Frontal cortex (tissue), 4 donors: ENCODE measurements at places on chromosomes 3 and 15.

DNA sequence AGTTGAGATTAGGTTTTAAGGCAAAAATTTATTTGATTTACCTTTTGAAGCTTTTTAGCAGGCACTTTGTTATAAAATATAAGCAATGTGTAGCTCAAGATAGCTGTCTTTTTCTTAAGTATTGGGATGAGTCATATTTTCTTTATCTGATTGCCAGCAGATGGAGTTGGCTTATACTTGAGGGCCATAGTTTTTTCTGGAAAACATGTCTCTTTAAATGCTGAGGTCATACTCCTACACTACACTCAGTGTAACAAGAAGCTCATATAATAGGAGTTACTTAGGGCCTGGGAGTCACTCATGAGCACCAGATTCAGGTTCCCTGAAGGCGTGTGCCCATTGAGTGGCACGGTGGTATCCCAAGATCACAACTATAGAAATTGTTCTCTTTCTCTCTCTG lies 579.8 kb downstream of the EDEM1 start:
- no peak for DNase-seq

GRCh38 chr15:51793521-51794305 lies 35.7 kb upstream of the TMOD3 start:
- no peak for DNase-seq

DNA sequence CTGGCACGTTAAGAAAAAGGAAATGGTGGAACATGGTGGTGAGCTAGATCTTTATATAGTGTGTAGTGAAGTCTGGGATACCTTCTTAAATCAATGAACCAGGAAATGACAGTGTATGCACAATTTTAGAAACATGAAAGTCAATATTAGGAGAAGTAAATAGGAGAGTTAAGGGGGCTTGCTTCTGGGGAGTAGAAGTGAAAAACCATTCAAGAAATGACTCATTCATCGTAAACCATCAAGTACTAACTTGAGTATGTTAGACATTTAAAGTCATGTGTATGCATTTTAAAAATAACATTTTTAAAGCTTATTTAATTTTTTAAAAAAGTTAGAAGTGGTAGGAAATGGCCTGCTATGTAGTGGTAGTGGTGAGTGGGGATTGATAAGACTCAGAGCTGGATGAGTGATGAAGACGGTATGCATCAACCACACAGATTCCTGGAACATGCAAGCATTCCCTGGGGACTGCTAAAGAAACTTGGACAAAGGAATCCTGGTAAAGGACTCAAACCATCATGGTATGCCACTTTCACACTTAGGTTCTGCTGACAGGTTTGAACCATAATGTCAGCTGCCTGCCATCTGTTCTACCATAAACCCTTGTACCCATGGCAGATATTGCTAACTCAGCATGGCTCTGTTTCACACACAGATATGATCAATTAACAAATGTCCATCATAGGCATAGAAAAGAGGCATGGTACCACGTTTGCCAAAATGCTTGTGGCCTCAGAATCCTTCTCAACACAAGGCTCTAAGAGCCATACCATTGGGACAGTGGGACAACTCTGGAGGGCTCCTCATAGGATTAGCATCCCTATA lies 28.9 kb upstream of the MITF start:
- DNase-seq: no peak

DNA sequence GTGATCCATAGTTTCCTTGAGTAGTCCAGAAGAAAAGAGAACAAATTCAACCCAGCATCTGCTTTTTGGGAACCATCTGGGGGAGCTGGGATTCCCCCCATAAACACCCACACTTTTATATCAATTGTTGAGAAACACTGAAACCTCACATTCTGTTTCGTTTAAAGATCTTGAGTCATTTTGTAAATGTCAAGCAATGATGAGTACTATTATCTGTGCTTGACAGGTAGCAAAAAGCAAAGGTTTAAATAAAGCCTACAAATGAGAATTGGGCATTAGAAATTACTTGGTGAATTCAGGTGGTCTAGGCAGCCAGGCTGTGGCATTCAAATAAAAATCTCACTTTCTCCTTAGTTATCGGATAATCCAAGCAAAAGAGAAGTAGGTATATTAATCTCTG lies 75.7 kb downstream of the TMEM266 start:
- no peak for DNase-seq

DNA sequence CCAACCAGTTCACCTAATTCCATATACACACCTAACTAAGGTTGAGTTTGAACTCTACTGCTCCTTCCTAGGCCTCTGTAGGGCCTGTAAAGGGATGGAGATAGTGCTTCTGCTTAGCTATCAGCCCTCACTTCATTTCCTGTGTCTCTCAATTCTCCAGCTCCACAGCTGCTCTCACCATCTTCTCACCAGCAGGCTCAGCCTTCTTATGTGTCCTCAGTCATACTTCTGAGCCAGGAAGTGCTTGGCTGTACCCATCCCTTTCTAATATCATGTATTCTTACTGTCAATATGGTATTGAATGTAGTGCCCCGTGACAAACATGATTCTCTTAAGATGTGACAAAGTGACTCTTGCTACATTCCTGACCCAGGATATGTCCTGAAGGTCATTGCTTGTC lies 116.9 kb downstream of the SLC9A9 start:
- DNase-seq: no peak
